Stimulated activated CD8-positive, alpha-beta memory T cell treated with anti-CD3 and anti-CD28 coated beads, Interleukin-4, amount 100 ng/mL, for 1 hour (primary cell): ENCODE measurements at places on chromosomes 4 and X.

GRCh38 chr4:57498251-57498650 is 388.1 kb upstream of the IGFBP7 start:
- DNase-seq: no peak

GRCh38 chr4:53886090-53886489 is 178.3 kb downstream of the CHIC2 start:
- no peak for DNase-seq

GRCh38 chrX:65522739-65523372 is 11.7 kb downstream of the LAS1L start:
- no peak for DNase-seq

- no peak for DNase-seq
These were observed 118.7 kb upstream of the AP1S2 start for GRCh38 chrX:15973299-15973698.

DNA sequence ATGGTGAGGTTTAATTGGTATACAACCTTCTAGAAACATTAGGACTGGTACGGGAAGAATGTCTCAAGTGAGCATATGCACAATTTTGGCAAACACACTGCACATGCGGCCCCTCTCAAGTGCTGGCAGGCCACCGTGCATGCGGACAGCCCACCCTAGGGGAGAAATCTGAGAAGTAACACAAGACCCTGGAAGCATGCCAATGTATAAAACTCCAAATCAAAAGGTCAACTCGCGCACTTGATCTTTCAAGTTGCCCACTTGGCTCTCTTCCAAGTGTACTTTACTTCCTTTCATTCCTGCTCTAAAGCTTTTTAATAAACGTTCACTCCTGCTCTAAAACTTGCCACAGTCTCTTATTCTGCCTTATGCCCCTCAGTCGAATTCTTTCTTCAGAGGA is 488.3 kb downstream of the CFAP47 start:
- no peak for DNase-seq

DNA sequence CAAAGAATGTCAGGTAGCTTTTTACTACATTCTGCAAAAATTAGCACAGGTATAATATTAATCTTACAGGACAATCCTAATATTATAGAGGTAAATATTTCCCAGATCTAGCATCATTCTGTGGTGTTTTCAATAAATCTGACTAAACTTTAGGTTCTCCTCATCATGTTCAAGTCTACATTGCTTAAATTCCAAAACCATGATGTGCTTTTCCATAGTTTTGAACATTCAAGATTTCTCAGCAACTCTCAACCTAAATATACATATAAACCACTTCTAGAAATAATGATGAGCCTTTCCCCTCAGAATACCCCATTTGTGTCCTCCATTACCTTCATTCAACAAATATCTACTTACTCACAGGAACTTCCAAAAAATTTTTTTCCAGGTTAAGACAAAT is 23.1 kb downstream of the EIF4E start:
- DNase-seq: no peak

DNA sequence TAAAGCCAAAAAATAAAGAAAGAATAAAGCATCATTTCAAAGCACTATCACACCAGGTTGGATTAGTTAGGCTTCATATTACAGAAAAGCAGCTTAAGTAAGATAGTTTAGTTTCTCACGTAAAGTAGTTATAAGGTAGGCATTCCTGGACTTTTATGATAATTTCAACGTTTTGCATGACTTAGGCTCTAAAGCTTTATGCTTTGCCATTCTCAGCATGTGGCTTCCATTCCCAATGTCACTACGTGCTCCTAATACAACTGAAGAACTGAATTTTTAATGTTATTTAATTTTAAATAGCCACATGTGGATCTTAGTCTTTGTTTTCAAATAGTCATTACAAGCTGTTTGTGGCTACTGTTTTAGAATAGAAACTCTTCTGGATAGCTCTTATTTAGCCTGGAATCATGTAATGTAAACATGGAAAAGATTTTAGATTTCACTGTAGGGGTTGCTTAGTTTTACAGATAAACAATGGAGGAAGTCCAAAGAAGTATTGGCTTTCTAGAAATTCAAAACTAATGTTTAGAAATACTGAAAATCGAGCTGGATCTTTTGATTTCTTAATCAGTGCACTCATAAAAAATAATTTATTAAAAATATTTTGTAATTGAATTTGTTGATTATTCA is 710.0 kb downstream of the IL1RAPL1 start:
- DNase-seq: no peak

- DNase-seq: no peak
These were observed 8.0 kb upstream of the CCDC110 start for GRCh38 chr4:185479507-185479971.

DNA sequence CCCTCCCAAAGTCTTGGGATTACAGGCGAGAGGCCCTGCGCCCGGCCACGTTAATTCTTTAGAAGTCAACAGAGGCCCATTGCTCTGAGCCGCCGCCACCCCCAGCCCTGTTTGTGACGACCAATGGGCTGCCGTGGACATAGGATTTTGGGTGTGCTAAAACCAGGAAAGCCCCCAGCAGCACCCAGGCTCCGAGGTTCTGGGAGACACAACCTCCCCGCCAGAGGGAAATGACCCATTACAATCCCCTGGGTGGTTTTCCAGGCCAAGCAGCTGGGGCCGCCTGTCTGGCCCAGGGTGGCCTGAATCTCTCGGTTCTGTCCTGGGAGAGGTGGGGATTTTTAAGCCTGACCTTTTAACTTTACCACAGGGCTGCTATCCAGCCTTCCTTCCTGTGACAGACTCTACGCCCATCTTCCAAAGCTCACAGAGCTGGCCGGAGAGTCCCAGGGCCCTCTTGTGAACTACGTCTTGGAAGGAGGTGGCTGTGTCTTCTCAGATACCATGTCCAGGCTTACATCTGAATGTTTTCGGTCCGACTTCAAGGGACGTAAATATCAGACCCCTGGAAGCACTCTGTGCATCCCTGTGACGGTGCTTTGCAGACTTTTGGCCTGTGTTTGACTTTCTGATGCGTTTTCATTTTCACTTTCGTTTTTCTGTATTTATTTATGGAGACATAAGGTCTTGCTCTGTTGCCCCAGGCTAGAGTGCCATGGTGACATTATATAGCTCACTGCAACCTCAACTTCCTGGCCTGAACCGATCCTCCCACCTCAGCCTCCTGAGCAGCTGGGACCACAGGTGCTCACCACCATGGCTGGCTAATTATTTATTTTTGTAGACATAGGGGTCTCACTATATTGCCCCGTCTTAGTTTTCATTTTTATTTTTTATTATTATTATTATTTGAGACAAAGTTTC is 36.0 kb downstream of the P2RY8 start:
- no peak for DNase-seq

DNA sequence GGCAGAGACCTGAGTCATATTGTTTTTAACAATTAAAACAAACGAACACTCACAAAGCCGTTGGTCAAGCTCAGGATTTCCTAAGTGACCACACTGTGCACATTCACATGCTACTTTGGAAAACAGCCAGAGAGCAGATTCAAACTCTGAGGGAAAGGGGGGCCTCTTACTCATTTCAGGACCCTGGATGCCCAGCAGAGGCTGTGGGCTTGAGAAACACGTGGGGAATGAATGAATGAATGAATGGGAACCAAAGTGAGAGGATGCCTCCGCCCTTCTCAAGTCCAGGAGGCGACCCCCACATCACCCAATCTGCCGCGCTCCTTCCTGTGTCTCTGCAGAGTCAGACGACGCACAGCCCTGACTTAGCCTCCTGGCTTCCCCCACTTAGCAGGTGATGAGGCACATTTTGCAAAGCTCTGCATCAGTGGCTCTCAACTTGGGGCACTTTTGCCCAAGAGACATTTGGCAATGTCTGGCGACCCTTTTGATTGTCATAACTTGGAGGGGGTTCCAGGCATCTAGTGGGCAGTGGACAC is 76.0 kb downstream of the ABLIM2 start:
- DNase-seq: no peak

DNA sequence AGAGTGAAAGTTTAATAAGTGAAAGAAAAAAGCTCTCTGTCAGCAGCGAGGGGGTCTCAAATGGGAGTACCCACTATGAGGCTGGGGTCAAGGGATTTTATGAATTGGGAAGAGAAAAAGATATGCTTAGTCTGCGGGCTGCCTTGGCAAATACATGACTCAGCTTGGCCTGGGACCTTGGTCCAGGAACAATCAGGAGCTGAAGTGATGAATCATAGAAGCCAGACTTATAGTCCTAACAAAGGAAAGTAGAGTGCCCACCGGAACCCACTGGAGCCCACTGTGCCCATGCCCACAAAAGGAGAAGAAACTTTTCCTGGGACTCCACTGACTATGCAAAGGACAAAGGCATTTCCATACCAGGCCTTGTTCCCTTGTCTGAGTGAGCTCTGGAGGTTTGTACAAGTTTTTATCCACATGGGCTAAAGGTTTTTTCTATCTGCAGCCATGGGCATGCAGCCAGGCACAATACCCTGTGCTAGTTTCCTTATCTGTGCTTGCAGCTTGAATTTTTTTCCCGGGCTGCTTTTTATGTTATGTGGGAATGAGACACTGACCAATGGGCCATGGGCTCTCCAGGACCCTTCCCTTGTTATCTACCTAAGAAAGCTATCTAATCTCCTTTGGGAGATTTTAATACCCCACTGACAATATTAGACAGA is 201.7 kb downstream of the FAM133A start:
- DNase-seq: no peak
